ENCODE measurements at places on chromosomes 2 and 18. TPM values are rescaled to one million over a fixed set of nuclear protein-coding genes. Genes with fewer than 3 reads are reported as not detected.

GRCh38 chr2:240851078-240851991 lies 17.3 kb upstream of the AGXT start:
- no peaks in the 10 kb centered on the region for H3K27me3 ChIP-seq
- no peaks in the 10 kb centered on the region for H3K36me3 ChIP-seq
- H3K4me1 ChIP-seq, result no peaks in the 10 kb centered on the region
- no peak overlapping the region for H3K4me3 ChIP-seq
- peak; percentile 92 for DNase-seq
- H3K27ac ChIP-seq, result no peak overlapping the region

DNA sequence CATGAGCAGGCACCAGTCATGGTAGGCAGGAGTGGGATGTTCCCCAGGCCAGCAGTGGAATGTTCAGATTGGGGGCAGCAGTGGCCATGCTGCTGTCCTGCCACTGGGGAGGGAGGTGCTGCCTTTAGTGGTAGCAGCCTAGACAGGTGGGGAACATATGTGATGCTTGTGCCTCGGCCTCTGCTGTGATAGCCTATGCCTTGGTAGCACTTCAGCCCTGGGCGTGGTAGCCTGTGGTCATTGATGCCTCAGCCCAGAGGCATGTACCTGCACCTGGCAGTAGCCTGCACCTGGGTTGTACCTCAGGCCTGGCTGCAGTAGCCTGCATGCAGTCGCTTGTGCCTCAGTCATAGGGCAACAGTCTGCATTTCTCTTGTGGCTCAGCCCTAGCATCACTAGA lies 7.1 kb downstream of the RFTN2 start:
- H3K27me3 ChIP-seq, result no peaks in the 10 kb centered on the region
- no peak overlapping the region for H3K27ac ChIP-seq
- DNase-seq, result no peak
- H3K4me3 ChIP-seq, result no peak overlapping the region
- no peaks in the 10 kb centered on the region for H3K4me1 ChIP-seq

PUM2 gene
- 78.2 TPM for total RNA-seq

TRAK2 gene
- 30.2 TPM for total RNA-seq

DNA sequence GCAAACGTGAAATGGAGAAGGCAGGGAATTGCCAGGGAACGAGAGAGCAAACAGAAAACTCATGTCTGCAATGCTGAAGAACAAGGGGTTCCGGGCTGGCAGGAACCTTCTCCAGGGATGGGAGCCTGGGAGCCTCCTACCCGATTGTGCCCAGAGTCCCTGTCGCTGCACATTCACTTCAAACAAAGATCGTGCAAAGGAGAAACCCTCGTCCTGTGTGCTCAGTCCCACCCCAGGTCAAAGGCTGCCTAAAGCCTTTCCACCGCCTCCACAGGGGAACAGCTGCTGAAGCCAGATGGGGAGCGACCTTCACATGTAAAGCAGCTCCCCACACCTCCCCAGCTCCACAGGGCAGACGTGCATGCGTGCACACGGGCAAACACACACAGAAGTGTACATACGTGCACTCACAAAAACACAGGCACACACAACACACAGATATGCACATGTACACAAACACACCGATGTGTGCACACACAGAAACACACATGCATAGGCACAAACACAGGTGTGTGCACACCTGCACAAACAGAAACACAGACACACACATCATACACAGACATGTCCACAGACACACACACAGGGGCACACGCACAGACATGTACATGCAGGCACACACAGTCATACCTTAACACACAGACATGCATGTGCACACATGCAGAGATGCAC lies 460.1 kb upstream of the SALL3 start:
- no peaks in the 10 kb centered on the region for H3K27me3 ChIP-seq
- H3K27ac ChIP-seq, result no peak overlapping the region
- H3K4me1 ChIP-seq, result no peaks in the 10 kb centered on the region
- no peak overlapping the region for H3K4me3 ChIP-seq

DNA sequence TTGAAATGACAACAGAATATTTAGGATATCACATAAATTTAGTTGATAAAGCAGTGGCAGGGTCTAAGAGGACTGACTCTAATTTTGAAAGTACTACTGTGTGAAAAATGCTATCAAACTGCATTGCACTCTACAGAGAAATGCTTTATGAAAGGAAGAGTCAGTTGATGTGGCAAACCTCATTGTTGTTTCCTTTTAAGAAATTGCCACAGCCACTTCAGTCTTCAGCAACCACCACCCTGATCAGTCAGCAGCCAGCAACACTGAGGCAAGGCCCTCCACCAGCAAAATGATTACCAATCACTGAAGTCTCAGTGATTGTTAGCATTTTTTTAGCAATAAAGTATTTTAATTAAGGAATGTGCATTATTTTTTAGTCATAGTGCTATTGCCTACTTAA lies 488.7 kb upstream of the SLC39A10 start:
- no peak overlapping the region for H3K27ac ChIP-seq
- no peaks in the 10 kb centered on the region for H3K36me3 ChIP-seq
- no peak overlapping the region for H3K4me3 ChIP-seq
- no peaks in the 10 kb centered on the region for H3K27me3 ChIP-seq
- no peak for DNase-seq

DNA sequence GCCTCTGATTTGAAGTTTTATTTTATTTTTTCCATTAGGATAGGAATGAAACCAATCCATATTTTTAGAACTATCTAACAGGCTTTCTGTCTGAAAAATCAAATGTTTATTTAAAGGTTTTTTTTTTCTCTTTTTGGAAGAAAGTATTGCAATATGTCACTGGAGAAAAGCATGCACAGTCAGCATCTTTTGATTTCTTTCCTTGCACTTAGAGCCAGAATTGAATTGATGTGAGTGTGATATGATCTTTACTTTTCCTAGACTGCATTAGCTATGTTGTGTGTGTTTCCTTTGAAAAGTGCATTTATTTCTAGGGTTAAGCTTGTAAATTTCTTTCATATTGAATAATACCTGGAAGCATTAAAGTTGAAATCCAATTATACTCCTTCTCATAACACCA lies 87.6 kb downstream of the ASXL3 start:
- no peaks in the 10 kb centered on the region for H3K4me1 ChIP-seq
- H3K36me3 ChIP-seq, result no peaks in the 10 kb centered on the region
- H3K27ac ChIP-seq, result no peak overlapping the region
- DNase-seq, result no peak

DNA sequence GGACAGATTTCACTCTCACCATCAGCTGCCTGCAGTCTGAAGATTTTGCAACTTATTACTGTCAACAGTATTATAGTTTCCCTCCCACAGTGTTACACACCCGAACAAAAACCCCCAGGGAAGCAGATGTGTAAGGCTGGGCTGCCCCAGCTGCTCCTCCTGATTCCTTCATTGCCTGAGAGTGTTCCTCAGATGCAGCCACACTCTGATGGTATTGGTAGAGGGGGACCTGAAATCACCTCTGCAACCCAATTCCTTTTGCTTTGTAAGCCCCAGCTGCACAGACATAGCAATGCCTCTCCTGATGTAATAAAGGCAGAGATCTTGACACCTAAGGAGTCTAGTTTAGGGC lies 1529.8 kb downstream of the RPIA start:
- DNase-seq, result no peak

KCNE4 gene
- total RNA-seq, result 8.2 TPM

DNA sequence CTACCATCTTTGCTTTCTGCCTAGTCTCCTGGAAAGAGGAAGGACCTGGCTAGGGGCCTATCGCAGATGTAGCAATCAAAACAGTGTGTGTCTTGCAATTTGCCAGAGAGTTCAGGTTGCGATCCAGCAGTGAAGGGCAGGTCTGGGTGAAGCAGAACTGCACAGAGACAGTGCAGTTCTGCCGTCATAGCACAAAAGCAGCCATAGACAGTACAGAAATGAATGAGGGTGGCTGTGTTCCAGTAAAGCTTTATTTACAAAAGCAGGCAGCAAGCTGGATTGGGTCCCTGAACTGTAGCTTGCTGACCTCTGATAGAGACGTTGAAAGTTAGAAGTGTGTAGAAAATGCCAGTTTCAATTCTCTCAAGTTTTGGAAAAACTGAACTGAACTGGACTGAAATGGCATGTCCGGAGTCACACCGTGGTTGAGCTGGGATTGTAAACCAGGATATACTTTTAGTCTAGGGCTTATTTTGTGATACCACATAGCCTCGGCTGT lies 186.8 kb downstream of the LTBP1 start:
- no peaks in the 10 kb centered on the region for H3K27me3 ChIP-seq
- no peak for DNase-seq
- H3K27ac ChIP-seq, result peak overlapping the region; percentile 52
- no peaks in the 10 kb centered on the region for H3K4me1 ChIP-seq

- H3K4me3 ChIP-seq, result no peak overlapping the region
- H3K36me3 ChIP-seq, result no peaks in the 10 kb centered on the region
- H3K27ac ChIP-seq, result no peak overlapping the region
- no peaks in the 10 kb centered on the region for H3K4me1 ChIP-seq
- H3K27me3 ChIP-seq, result no peaks in the 10 kb centered on the region
Measured at GRCh38 chr2:158184556-158185343, 83.1 kb downstream of the UPP2 start.

ABCB11 gene
- 0.30 TPM for total RNA-seq

- H3K36me3 ChIP-seq, result no peaks in the 10 kb centered on the region
- H3K27me3 ChIP-seq, result no peaks in the 10 kb centered on the region
- DNase-seq, result no peak
- no peaks in the 10 kb centered on the region for H3K4me1 ChIP-seq
Measured at GRCh38 chr18:66271962-66272361, 331.9 kb downstream of the CDH19 start.

- H3K4me1 ChIP-seq, result no peaks in the 10 kb centered on the region
- H3K36me3 ChIP-seq, result no peaks in the 10 kb centered on the region
- no peaks in the 10 kb centered on the region for H3K27me3 ChIP-seq
- no peak overlapping the region for H3K27ac ChIP-seq
Measured at GRCh38 chr18:59093668-59094067, 46.0 kb upstream of the SEC11C start.

- no peak overlapping the region for H3K27ac ChIP-seq
- no peaks in the 10 kb centered on the region for H3K27me3 ChIP-seq
- H3K36me3 ChIP-seq, result no peaks in the 10 kb centered on the region
- DNase-seq, result no peak
- no peaks in the 10 kb centered on the region for H3K4me1 ChIP-seq
Measured at GRCh38 chr2:150413910-150414309, 73.6 kb downstream of the RND3 start.

- H3K36me3 ChIP-seq, result peaks cover 6% of the 10 kb centered on the region
- no peak for DNase-seq
- H3K4me3 ChIP-seq, result no peak overlapping the region
- no peaks in the 10 kb centered on the region for H3K4me1 ChIP-seq
Measured at GRCh38 chr18:23703057-23703986, 14.1 kb downstream of the LAMA3 start.

GRCh38 chr2:19503406-19503805 lies 145.0 kb upstream of the OSR1 start:
- H3K4me3 ChIP-seq, result no peak overlapping the region
- H3K27ac ChIP-seq, result no peak overlapping the region
- H3K27me3 ChIP-seq, result no peaks in the 10 kb centered on the region
- H3K36me3 ChIP-seq, result no peaks in the 10 kb centered on the region
- H3K4me1 ChIP-seq, result no peaks in the 10 kb centered on the region
- no peak for DNase-seq

- H3K27ac ChIP-seq, result no peak overlapping the region
- H3K36me3 ChIP-seq, result no peaks in the 10 kb centered on the region
- DNase-seq, result no peak
- H3K27me3 ChIP-seq, result no peaks in the 10 kb centered on the region
Measured at GRCh38 chr2:215417400-215417951, 18.4 kb downstream of the FN1 start.

- H3K4me1 ChIP-seq, result no peaks in the 10 kb centered on the region
- no peaks in the 10 kb centered on the region for H3K27me3 ChIP-seq
- no peaks in the 10 kb centered on the region for H3K36me3 ChIP-seq
Measured at GRCh38 chr2:1927896-1928568, 183.7 kb upstream of the PXDN start.

DNA sequence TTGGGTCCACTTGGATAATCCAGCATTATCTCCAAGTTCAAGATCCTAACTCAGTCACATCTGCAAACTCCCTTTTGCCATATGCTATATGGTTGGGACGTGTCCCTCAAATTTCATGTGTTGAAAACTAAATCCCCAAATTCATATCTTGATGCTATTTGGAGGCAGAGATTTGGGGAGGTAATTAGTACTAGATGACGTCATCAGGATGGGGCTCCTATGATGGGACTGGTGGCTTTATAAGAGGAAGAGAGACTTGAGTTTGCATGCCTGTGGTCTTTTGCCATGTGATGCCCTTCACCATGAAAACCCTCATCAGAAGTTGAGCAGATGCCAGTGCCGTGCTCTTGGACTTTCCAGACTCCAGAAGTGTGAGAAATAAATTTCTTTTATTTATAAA lies 16.8 kb upstream of the SMAD4 start:
- H3K36me3 ChIP-seq, result no peaks in the 10 kb centered on the region
- H3K27ac ChIP-seq, result no peak overlapping the region
- no peak for DNase-seq

DNA sequence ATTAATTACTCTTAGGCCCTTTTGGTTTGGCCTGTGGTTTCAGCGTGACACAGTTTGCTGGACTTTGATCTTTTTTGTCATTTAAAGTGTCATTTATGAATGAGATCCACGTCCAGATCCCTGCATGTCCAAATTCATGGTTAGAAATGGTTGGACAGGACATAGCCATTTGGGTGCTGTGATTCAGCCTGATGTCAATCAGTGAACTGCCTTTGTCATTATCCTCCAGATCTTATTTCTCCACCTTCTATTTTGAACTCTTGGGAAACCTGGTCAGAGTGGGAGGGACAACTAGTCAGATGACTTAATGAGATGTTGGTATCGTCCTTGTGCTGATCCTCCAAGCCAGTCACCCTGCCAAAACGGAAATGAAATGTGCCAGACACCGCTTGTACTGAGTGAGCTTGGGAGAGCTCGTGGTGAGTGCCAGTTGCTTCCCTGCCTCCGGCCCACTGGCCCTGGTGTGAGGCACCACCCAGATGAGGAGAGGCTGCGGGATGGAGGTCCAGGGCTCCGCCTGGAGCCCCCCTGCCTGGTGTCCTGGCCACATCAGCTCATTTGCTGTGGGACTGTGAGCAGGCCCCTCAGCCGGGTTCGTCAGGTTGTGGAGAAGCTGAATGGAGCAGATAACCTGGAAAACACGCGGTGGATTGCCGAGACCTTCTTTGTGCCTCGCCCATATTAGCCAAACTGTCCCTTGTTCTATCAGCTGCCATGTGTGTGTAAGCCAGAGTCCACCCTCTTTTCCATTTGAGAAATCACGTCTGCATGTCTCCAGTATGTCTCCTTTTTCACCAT lies 70.1 kb downstream of the DGKD start:
- H3K27me3 ChIP-seq, result no peaks in the 10 kb centered on the region
- H3K4me1 ChIP-seq, result peaks cover 25% of the 10 kb centered on the region
- no peaks in the 10 kb centered on the region for H3K36me3 ChIP-seq

DNA sequence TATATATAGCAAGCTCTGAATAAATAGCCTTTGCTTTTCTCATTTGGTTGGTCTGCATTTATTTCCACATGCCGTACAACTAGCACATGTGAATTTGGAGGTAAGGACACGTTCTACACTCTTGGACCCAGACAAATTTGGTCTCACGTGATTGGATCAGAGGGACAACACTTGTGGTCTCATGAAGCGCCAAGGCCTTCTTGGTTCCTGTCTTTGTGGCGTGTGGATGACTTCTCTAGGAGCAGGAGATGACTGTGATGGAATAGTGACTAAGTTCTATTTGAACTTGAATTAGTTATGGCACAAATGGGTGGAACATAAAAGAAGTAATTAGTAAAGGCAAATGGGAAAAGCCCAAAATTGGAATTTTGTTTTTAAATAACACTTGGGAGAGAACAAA lies 206.9 kb downstream of the BCL2 start:
- no peaks in the 10 kb centered on the region for H3K27me3 ChIP-seq
- no peaks in the 10 kb centered on the region for H3K36me3 ChIP-seq
- no peak overlapping the region for H3K27ac ChIP-seq
- H3K4me1 ChIP-seq, result no peaks in the 10 kb centered on the region
- no peak overlapping the region for H3K4me3 ChIP-seq

- H3K36me3 ChIP-seq, result no peaks in the 10 kb centered on the region
- no peak overlapping the region for H3K4me3 ChIP-seq
- DNase-seq, result no peak
- no peaks in the 10 kb centered on the region for H3K4me1 ChIP-seq
Measured at GRCh38 chr18:78639006-78639950, 340.3 kb upstream of the SALL3 start.
